Renal cortex interstitium (tissue), 15 donors: ENCODE measurements at places on chromosomes 16 and 17. TPM values are rescaled to one million over a fixed set of nuclear protein-coding genes. Genes with fewer than 3 reads are reported as not detected.

The CDH3 gene
- 60.3 TPM for polyA plus RNA-seq

The GLG1 gene
- 158 TPM for polyA plus RNA-seq

The BRIP1 gene
- polyA plus RNA-seq, result 11.2 TPM

The CPD gene
- 92.8 TPM for polyA plus RNA-seq

The ABCC12 gene
- 0.03 TPM for polyA plus RNA-seq

The KRTAP4-12 gene
- not detected for polyA plus RNA-seq

The SLC35B1 gene
- 82.1 TPM for polyA plus RNA-seq

The EVI2B gene
- polyA plus RNA-seq, result 1.9 TPM

The KRTAP1-1 gene
- polyA plus RNA-seq, result not detected

The ADGRG3 gene
- 0.27 TPM for polyA plus RNA-seq

The PARN gene
- polyA plus RNA-seq, result 35.3 TPM

The C16orf90 gene
- polyA plus RNA-seq, result 0.33 TPM
